T follicular helper cell (primary cell): ENCODE measurements at places on chromosomes 7 and 10.

DNA sequence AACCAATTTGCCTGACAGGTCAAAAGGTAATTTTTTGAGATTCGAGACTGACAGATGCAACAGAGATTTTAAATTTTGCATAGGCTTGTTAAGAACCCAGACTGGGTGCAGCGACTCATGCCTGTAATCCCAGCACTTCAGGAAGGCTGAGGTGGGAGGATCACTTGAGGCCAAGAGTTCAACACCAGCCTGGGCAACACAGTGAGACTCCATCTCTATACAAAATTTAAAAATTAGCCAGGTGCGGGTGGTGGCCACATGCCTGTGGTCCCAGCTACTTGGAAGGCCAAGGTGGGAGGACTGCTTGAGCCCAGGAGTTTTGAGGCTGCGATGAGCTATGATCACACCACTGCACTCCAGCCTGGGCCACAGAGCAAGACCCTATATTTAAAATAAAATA lies 34.6 kb downstream of the AMZ1 start:
- DNase-seq: no peak

DNA sequence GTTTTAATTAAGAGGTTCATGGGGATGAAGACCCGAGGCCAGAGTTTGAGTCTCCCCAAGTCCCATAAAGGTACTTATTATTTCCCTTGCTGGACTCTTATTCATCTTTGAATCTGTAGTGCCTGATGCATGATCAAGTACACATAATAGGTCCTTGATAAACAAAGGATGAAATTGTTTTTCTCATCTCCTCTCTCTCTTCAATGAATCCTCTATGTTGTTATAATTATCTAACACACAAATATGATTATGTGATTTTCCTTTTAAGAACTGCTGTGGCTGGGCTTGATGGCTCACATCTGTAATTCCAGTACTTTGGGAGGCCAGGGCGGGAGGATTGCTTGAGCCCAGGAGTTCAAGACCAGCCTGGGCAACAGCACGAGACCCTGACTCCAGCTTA lies 117.7 kb downstream of the BAMBI start:
- DNase-seq: no peak

- no peak for DNase-seq
Observed at GRCh38 chr10:127737563-127738511, 852 bp downstream of the FOXI2 start.

GRCh38 chr7:155750255-155751125 lies 61.8 kb downstream of the SHH start:
- DNase-seq: no peak

GRCh38 chr7:138023618-138024342 lies 21.9 kb upstream of the CREB3L2 start:
- DNase-seq: no peak

DNA sequence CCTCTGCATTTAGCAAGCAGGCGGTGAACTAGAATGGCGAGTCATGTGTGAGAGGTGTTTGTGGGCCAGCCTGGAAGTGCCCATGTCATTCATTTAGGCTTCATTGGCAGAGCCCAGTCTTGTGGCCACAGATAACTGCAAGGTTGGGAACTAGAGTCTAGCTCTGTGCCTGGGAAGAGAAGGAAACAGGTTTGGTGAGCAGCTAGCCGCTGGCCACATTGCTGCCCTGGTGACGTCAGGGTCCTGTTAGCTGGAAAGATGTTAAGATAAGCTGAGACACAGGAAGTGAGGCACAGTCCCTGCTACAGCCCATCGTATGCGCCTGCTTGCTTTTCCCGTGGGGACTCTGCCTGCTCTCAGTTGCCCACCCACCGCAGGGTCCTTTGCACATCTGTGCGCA lies 185.5 kb downstream of the CAMK1D start:
- no peak for DNase-seq

GRCh38 chr10:58397830-58398229 lies 12.6 kb downstream of the TFAM start:
- no peak for DNase-seq

- no peak for DNase-seq
Observed at GRCh38 chr7:141313896-141314295, 237.3 kb upstream of the AGK start.

DNA sequence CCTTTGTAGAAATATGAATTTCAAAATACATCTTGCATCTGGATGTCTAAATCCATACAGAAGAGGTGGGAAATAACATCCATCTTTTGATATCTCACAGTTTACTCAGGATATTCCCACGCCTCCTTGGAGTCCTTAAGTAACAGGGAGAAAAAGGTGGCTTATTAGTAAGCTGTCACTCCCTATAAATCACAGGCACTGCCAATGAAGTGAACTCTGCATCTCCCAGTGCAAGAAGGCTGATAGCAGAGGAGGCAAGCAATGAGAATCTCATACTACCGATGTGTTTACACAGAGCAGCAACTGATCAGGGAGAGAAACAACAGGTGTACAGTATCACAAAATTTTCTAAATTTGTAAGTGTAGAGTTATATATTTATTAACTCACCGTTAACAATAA lies 551.8 kb downstream of the NXPH1 start:
- no peak for DNase-seq

- DNase-seq: no peak
Observed at GRCh38 chr7:131652194-131652593, 95.8 kb upstream of the PODXL start.

- DNase-seq: no peak
Observed at GRCh38 chr7:22723637-22724036, 3.4 kb upstream of the IL6 start.

DNA sequence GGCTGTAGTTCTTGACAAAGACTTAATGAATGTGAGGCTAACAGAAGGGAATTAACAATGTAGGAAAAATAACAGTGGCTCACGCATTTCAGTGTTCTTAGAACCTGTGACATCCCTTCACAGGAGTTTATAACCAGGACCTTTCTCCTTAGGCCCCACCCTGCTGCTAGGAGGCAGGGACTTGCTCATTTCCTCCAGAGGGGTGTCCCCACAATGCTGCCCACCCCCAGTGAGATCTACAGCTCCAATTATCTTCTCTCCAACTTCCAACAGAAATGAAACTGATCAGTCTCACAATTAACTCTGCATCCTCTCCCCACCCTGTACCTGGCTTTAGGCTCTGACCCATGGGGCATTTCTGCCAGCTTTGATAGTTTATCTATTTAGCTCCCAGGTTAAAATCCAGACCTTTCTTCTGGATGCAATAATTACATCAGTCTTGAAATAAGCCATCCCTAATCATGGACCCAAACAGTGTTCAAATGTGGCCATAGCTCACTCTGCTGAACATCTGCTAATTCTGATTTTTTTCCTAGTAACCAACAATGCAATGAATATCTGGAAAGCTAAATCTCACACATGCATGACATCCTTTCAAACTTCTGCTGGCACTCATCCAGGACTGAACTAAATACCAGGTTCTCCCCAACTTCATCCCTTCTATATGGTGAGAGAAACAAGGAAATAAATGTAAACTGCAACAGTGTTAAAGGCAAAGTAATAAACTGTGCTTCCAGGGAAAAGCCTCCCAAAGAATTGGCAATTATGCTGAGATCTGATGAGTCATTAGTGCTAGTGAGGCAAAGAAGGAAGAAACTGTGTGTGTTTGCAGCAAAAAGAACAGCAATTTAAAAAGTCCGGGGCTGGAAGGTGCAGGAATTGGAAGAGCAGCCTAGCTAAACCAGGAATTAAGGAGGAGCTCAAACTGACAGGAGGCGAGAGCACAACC lies 64.6 kb downstream of the HERPUD2 start:
- DNase-seq: no peak

DNA sequence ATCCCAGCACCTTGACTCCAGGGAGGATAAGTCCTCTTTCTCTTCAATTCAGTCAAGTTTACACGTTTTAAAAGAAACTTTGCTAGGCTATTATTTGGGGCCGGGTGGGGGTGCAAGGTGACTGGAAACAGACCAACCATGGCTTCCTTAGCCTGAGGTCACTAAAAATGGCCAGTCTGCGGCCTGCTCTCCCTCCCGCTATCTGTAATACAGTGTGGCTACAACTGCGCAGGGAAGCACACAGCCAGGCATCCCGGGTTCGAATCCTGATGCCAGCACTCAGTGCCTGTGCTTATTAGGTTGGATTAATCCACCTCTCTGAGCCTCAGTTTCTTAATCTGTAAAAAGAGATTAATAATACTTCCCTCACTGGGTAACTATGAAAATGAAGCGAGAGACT lies 19.5 kb downstream of the ATP6V1F start:
- DNase-seq: no peak

- DNase-seq: no peak
Observed at GRCh38 chr7:99839287-99840021, 11.6 kb downstream of the CYP3A43 start.
